Naive B cell (primary cell): ENCODE measurements at places on chromosomes 16 and 17. TPM values are rescaled to one million over a fixed set of nuclear protein-coding genes. Genes with fewer than 3 reads are reported as not detected.

DNA sequence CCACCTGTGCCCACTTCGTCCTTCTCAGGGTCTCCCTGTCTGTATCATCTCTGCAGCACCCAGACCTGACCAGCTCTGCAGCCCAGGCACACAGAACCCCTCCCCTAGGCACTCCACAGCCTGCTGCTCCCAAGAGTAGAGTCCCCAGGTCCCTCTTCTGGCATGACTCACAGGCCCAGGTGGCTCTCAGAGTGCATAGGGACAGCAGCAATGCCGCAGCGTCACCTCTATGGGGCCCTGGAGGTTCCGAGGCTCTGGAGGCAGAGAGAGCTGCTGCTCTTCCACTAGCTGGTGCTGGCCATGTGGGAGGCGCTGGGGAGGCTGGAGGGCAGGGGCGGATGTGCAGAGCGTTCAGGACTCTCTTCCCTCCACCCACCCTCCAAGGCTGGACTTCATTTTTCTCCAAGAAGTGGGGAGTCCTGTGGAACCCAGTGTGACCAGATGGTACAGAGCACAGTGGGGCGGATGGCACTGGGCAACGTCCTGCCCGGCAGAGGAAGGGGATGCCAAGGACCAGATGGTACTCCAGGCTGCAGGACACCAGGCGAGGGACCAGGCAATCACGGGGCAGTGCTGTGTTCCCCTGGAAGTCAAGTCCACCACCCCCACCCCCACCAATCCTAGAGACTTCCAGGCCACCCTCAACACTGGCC is 151.7 kb downstream of the RBFOX3 start:
- peaks cover 20% of the 10 kb centered on the region for H3K27me3 ChIP-seq
- no peak for DNase-seq
- H3K27ac ChIP-seq, result no peak overlapping the region
- H3K4me1 ChIP-seq, result no peaks in the 10 kb centered on the region
- H3K36me3 ChIP-seq, result no peaks in the 10 kb centered on the region

DNA sequence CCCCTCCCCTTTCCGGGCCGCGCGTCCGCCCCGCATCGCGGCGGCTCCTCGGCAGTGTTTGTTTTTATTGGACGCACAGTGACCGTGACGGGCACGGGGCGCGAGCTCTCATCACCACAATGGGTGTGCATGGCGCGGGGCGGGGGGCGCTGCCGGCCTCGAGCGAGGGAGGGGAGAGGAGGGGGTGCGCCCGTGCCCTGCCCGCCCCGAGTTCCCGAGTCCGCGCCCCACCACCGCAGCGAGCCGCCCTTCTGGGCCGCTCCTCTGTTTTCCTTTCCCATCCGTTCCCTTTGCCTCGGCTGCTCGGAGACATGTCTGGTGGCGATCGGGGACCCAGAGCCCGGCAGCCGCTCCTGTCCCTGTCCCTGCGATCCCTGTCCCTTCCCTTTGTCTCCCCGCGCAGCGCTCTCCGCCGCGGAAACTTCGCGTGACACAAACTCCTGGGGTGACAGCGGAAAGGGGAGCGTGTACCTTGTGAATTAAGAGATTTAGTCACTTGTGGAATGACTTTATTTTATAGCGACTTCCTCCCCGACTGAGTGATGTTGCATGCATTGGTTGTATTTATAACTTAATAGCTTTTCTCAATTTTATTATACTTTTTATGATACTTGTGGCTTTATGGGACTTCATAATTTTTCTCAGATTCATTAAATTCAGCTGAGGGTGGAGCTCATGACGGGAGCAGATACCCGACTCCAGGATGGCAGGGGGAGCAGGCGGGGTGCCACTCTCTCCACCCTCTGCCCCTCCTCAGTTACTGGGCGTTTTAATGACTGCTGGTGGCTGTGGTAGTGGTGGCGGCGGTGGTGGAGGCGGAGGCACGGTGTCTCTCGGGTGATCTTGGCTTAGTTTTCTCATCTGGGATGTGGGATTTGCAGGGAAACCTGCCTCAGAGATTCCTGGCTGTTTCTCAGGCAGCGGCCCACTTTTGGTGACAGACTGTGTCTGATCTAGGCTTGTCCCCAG is 40.8 kb downstream of the MRM1 start:
- H3K36me3 ChIP-seq, result no peaks in the 10 kb centered on the region
- H3K27ac ChIP-seq, result no peak overlapping the region
- DNase-seq, result no peak
- peaks cover 95% of the 10 kb centered on the region for H3K27me3 ChIP-seq
- peak overlapping the region; percentile 59 for H3K4me3 ChIP-seq

DNA sequence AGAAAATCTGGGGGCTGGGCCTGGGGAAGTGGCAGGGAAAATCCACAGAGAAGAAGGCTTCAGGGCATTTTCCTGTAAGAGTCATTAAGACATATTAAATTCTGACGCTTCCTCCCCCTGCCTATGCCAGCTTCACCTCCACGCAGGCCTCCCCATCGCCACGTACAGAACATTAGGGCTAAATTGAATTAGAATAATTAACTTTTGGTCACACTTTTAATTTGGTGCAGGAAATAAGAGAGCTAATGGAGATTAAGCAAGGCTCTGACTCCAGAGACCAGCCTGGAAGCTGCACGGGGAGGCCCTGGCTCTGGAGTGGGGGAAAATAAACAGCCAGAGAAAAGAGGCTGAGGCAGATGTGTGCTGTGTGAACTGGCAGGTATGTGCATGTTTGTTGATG is 148.0 kb downstream of the CCT6B start:
- H3K4me1 ChIP-seq, result no peaks in the 10 kb centered on the region
- H3K27me3 ChIP-seq, result peaks cover 23% of the 10 kb centered on the region
- H3K4me3 ChIP-seq, result no peak overlapping the region
- H3K27ac ChIP-seq, result no peak overlapping the region
- DNase-seq, result no peak

DNA sequence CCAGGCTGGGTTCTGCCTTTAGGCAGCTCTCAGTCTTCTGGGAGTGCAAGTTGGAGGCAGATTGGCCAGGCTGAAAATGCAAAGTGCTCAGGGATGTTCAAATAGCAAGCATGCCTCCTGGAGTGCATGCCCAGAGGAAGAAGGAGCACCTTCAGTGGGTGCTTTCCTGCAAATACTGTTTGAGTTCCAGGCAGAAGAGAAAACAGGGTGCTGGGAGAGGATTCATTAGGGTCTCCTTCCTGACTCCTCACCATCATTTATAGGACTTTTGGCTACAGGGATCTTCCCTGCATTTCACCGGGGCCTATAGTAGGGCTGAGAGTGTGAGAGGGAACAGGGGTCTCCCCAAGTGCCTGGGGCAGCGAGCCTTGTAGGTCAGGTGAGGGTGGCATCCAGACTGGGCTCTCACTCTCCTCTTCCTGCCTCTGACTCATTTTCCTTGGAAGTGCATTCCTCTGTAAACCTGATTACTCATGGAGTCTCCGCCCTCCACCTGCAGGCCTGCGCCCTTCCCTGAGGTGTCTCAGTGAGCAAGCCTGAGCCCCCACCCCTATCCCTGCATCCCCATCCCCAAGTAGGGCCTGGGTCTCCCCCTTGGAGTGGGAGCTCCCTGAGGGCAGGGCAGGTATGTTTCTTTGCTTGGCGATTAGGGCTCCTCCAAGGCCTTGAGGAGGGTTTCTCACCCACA is 17.1 kb upstream of the TNS4 start:
- DNase-seq, result no peak
- peaks cover 5% of the 10 kb centered on the region for H3K36me3 ChIP-seq
- H3K4me1 ChIP-seq, result peaks cover 86% of the 10 kb centered on the region
- H3K4me3 ChIP-seq, result peak overlapping the region; percentile 90

DNA sequence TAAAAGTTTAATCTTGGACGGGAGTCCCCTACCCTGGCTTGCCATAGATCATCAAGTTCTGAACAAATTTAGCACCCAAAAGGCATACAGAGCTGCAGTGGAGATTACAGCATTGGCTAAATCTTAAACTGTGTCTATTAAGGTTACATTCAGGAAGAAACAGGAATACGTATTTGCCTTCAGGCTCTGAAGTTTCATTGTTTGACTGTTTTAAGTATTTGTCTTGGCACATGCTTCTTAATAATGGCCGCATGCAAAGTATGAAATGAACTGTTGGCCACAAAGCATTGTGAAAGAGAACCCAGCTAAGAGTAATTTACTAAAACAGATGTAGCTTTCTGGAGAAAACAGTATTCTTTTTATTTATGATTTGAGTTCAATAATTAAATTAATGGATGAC is 63.9 kb upstream of the CNEP1R1 start:
- H3K4me3 ChIP-seq, result no peak overlapping the region
- no peak overlapping the region for H3K27ac ChIP-seq
- peaks cover 5% of the 10 kb centered on the region for H3K27me3 ChIP-seq
- no peaks in the 10 kb centered on the region for H3K36me3 ChIP-seq

DNA sequence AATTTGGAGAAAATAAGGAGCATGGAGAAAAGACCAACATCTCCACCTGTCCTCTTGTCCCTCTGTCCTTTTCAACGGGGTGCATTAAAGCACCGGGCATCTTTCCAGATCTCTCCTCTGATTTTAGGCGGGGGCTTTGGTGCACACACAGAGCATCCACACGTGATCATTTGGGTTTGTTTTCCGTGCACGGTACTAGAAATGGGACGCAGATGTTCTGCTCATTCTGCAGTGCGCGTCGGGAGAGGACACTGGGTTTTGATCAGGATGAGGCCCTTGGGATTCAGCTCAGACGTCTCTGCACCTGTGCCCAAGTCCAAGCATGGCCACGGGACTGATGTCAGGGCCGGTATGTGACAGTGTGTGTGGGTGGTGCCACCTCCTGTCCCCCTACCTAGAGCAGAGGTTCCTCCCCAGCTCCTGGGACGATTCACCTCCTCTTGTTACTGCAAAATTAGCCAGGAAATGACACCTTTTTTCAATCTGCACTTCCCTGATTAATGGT is 31.9 kb downstream of the PDIA2 start:
- H3K27me3 ChIP-seq, result no peaks in the 10 kb centered on the region
- H3K36me3 ChIP-seq, result no peaks in the 10 kb centered on the region
- no peak overlapping the region for H3K4me3 ChIP-seq
- H3K4me1 ChIP-seq, result peaks cover 13% of the 10 kb centered on the region
- no peak for DNase-seq

- H3K36me3 ChIP-seq, result peaks cover 16% of the 10 kb centered on the region
- H3K4me1 ChIP-seq, result peaks cover 21% of the 10 kb centered on the region
- H3K27me3 ChIP-seq, result no peaks in the 10 kb centered on the region
- no peak overlapping the region for H3K4me3 ChIP-seq
- no peak for DNase-seq
- peak overlapping the region; percentile 71 for H3K27ac ChIP-seq
Measured at GRCh38 chr17:80878876-80879722, 112.5 kb upstream of the CHMP6 start.

DNA sequence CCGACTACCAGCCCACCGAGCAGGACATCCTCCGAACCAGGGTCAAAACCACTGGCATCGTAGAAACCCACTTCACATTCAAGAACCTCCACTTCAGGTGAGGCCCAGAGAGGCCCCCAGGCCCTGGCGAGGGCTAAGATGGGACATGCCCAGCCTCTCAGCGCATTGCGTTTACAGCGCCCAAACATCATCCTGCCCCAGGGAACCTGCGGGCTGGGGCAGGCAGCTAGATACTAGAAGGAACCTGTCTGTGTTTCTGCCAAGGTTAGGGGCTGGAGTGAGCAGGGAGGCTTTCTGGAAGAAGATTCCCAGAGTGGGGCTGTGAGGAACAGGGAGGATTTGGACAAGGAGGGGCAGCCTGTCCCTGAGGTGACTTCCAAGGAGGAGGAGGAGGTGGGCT is 90.6 kb downstream of the AMFR start:
- H3K27me3 ChIP-seq, result no peaks in the 10 kb centered on the region
- no peak overlapping the region for H3K4me3 ChIP-seq
- H3K36me3 ChIP-seq, result no peaks in the 10 kb centered on the region
- no peak overlapping the region for H3K27ac ChIP-seq

GRCh38 chr16:81612351-81613163 is 166.5 kb upstream of the PLCG2 start:
- no peak overlapping the region for H3K4me3 ChIP-seq
- no peaks in the 10 kb centered on the region for H3K27me3 ChIP-seq
- no peaks in the 10 kb centered on the region for H3K36me3 ChIP-seq
- peaks cover 23% of the 10 kb centered on the region for H3K4me1 ChIP-seq
- no peak overlapping the region for H3K27ac ChIP-seq

- no peak overlapping the region for H3K4me3 ChIP-seq
- peaks cover 78% of the 10 kb centered on the region for H3K4me1 ChIP-seq
- no peak for DNase-seq
- no peaks in the 10 kb centered on the region for H3K36me3 ChIP-seq
- H3K27ac ChIP-seq, result no peak overlapping the region
Measured at GRCh38 chr16:12308060-12308459, 331.5 kb downstream of the SNX29 start.

DNA sequence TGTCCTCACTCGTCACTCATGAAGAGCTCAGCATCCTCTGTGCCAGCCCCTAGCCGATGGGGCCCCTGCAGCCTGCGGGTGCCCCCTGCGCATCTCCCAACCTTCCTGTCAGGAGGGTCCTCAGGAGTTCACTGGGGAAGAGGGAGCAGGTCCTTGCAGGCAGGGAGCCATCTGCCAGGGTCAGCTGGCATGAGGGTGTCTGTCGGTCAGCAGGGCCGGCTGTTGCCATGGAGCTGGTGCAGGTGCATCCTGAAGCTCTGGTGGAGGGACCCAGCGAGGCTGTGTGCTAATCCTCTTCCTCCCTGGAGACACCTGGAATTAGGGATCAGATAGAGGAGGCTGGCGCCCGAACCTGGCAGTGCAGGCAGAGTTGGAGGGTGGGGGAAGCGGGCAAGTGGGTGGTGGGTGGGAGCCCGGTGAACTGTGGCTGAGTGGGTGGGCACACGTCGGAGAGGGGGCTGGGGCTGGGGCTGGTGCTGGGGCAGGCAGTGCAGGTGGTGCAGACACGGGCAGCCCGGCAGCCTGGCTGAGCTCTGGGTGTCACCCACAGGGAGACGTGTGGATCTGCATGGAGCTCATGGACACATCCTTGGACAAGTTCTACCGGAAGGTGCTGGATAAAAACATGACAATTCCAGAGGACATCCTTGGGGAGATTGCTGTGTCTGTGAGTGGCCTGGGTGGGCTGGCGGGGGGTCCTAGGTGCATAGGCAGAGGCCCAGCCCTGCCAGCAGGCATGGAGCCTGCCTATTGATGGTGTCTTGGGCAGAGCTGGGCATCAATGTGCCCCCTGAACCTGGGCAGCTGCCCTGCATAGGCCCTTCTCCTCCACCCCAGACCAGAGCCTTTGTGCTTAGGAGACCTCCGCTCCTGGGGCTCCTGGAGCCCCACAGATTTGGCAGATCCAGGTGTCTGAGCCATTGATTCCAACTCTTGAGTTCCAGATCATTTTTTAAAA is 17.4 kb downstream of the MAP2K3 start:
- H3K27me3 ChIP-seq, result no peaks in the 10 kb centered on the region
- DNase-seq, result no peak
- peaks cover 9% of the 10 kb centered on the region for H3K4me1 ChIP-seq
- H3K36me3 ChIP-seq, result peaks cover 21% of the 10 kb centered on the region

The DERL2 gene
- 59.7 TPM for polyA plus RNA-seq

The NPW gene
- not detected for polyA plus RNA-seq
